ENCODE measurements at places on chromosomes 16 and 17.
A peak's percentile ranks its signal among the peaks of the same experiment; 100 is the strongest.

DNA sequence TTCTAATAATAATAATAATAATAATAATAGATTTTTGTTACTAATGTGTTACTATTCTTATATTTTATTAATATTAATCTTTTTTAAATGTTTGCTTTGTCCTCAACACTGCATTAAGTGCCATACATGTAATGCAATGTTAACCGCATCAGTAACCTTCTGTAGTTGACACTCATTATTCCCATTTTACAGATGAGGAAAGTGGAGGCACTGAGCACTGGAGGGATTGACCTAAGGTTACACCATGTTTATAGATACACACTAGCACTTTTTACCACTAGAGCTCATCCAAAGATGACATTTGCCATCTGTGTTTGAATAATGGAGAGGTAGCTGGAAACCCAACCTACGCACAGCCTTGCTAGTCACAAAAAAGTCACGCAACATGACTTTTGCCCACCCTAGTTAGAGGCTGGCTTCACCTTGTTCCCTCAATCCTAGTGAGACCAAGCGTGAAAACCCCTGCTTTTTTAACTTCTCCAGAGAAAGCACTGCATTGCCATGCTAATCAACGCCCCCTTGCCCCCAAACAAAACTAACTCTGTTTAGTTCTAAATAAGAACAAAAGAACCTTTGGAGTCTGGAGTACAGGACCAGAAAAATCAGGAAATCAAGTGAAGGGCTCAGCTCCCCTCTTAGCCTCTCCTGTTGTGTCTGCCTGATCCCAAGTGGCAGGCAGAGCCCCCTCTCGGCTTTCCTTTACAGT, 2.3 kb downstream of the ARSG start:
- DNase-seq, result no peak

- no peak for DNase-seq
Observed at GRCh38 chr16:16884451-16884850, 505.5 kb downstream of the NPIPA7 start.

GRCh38 chr17:78407387-78408000, 29.0 kb downstream of the PGS1 start:
- DNase-seq, result no peak

- no peak for DNase-seq
Observed at GRCh38 chr16:50606431-50607050, 58.3 kb downstream of the NKD1 start.

GRCh38 chr17:4806777-4807604, at the start of gene PLD2:
TSS of gene PLD2 (plus strand) at chr17:4807152. CDS start at chr17:4807773, 621 bp downstream.
- peak; percentile 74 for DNase-seq

GRCh38 chr16:57025941-57026777, 36.8 kb downstream of the NLRC5 start:
- DNase-seq, result no peak

GRCh38 chr16:55082591-55082976, 151.9 kb downstream of the IRX5 start:
- no peak for DNase-seq

- no peak for DNase-seq
Observed at GRCh38 chr16:3214904-3215600, 19.9 kb downstream of the ZNF200 start.

GRCh38 chr17:41009301-41009760, 403 bp upstream of the KRTAP3-1 start:
- DNase-seq, result no peak

DNA sequence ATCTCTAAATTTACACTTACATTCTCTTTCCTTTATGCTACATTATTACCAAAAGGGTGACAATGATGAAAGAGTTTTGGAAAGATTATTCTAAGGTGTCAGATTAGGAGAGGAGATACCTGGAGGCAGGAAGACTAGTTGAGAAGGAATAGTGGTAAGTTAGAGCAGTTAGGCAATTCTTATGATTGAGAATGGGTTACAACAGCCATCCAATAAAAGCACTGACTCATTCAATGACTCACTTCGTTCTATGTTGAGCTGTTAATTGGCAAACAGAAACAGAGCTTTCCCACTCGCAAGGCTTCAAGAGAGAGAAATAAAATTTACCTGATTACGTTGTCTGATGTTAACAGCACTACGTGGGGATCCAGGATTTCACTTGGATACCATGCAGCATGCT, 5.8 kb downstream of the NUP88 start:
- no peak for DNase-seq

DNA sequence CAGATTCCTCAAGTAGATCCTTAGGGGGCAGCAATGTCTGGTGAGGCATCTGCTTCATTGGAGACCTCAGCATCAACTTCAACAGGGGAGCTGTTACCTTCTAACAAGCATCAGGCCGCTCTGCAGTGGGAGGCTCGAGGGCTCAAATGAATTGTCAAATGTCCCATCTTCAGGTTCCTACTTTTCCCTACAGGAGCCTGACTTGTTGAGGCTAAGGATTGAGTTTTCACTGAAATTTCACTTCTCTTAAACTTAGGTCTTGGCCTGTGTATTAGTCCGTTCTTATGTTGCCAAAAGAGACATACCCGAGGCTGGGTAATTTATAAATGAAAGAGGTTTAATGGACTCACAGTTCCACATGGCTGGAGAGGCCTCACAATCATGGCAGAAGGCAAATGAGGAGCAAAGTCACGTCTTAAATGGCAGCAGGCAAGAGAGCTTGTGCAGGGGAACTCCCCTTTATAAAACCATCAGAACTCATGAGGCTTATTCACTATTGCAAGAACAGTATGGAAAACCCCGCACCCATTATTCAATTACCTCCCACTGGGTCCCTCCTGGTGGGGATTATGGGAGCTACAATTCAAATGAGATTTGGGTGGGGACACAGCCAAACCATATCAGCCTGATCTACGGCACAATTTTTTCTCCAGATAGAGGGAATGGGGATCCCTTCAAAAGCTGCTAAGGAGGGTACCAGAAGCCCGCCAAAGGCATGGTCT, 5.1 kb upstream of the CD300LD start:
- no peak for DNase-seq

GRCh38 chr16:53892155-53892554, 188.2 kb downstream of the FTO start:
- DNase-seq, result no peak

- no peak for DNase-seq
Observed at GRCh38 chr16:70553645-70554044, 30.0 kb downstream of the SF3B3 start.

DNA sequence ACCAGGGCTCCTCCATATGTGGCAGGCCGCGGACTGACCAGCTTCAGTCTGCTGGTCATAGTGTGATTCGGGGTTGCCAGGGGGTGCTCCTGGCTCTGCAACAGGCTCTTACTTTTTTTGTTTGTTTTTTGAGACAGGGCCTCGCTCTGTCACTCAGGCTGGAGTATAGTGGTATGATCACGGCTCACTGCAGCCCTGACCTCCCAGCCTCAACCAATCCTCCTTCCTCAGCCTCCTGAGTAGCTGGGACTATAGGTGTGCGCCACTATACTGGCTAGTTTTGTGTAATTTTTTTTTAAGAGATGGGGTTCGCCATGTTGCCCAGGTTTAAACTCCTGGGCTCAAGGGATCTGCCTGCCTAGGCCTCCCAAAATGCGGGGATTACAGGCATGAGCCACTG, 11.8 kb upstream of the KCNH6 start:
- DNase-seq, result no peak

- no peak for DNase-seq
Observed at GRCh38 chr16:77896415-77897128, 108.2 kb downstream of the VAT1L start.

DNA sequence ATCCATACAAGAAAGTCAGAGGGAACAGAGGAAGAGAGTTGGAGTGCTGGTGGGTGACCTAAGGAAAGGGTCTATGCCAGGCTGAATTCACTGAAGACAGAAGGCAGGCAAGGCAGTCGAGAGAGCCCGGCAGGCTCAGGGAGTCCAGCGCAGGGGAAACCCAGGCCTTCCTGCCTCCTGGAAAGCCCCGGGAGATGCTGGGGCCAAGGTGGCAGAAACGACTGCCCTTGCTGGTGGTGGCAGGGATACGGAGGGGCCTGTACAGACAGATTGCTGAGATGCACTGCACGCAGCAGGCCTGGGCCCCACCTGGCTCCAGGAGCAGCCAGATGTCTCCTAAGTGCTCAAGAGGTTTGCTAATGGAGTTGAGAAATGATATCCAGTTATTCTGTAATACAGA, 59.8 kb downstream of the GTF3C1 start:
- DNase-seq, result no peak

DNA sequence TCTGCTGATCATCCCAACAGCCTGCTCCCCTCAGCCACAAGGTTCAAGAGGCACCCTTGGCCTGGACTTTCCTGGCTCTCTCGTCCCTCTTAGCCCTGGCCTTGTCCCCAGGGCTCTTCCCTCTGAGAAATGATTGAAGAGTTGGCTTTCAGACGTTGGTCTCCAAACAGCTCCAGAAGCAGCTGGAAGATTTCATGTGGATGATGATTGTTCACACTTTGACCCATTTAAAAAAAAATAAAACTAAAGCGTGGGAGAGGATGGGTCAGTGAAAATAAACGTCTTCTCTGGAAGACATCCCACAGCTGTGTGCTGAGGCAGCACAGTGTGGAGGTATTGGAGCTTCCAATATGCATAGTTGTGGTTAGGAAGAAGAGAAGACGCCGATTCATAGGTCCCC, 54.7 kb upstream of the CDH11 start:
- DNase-seq, result no peak

- DNase-seq, result no peak
Observed at GRCh38 chr16:14180481-14180944, 109.4 kb downstream of the MRTFB start.

- no peak for DNase-seq
Observed at GRCh38 chr16:19112099-19112407, 1.7 kb upstream of the ITPRIPL2 start.

DNA sequence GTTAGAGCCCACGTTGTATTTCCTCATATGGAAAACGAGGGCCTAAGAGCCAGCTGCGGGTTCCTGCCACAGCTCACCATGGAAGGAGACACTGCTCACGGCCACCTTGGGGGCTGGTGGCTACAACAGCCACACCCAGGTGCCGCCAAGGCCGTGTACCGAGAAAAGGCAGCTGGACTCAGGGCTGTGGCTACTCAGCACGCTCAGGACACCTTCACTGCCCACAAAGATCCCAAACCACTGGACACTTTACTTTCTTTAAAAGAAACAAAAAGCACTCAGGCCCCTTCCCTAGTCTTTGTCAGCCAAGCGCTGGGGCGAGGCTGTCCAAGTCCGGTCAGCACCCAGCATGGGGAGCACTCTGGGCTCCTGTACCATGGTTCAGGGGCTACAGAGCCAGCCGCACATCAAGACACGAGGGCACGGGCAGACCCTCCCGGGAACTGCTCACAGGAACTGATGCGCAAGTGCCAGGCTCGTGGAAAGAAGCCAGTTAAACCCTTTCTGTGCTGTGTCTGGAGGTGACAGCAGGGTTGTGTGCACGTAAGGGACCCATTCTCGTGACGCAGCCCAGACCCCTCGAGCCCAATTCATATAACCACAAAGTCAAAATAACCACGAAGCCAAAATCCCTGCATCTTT, 18.5 kb downstream of the SLC16A3 start:
- no peak for DNase-seq

- no peak for DNase-seq
Observed at GRCh38 chr16:27728691-27729090, 178.7 kb downstream of the KATNIP start.

DNA sequence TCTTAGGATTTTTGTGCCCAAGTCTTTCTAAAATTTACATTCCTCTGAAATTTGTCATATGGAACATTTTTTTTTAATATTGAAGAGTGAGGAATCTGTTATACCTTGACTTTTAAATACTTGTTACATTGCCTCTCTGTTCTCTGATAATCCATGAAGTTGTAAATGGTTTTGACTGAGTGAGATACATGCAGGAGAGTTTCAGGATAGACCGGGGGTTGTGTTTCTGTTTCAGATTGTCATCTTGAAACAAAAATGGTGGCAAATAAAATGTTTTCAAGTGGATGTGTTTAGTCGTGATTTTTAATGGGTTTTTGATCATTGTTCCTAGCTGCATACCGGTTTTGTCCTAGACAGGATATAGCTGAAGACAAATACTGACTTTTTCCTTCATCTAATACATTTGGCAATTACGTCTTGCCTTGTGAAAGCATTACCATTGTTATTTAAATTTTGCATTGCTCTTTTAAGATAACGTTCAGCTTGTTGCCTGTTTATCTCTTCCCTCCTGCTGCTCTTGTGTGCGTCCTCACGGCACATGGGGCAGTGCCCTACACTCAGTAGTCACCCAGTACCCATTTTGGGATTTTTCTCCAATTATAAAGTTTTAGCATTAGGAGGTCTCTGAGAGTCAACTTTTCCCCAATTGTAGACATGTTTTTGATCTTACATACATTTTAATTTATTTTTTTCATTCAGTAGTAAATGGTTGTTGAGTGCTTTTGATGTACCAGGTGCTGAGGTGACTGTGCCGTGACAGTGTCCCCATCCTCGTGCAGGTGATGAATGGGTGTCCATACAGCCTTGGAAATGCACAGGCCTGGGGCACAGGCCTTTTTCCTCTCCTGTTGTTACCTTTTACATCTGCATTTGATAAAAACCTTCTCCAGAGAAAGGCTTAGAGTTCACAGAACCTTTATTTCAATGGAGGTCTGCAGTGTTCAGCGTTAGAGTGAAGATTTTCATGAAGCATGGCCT, 169.9 kb downstream of the MSI2 start:
- DNase-seq, result no peak

- DNase-seq, result no peak
Observed at GRCh38 chr16:30839523-30840227, 52.7 kb upstream of the ZNF629 start.

GRCh38 chr16:50501251-50501650, 46.9 kb upstream of the NKD1 start:
- no peak for DNase-seq

GRCh38 chr17:33667052-33667509, 374.0 kb upstream of the ASIC2 start:
- no peak for DNase-seq

DNA sequence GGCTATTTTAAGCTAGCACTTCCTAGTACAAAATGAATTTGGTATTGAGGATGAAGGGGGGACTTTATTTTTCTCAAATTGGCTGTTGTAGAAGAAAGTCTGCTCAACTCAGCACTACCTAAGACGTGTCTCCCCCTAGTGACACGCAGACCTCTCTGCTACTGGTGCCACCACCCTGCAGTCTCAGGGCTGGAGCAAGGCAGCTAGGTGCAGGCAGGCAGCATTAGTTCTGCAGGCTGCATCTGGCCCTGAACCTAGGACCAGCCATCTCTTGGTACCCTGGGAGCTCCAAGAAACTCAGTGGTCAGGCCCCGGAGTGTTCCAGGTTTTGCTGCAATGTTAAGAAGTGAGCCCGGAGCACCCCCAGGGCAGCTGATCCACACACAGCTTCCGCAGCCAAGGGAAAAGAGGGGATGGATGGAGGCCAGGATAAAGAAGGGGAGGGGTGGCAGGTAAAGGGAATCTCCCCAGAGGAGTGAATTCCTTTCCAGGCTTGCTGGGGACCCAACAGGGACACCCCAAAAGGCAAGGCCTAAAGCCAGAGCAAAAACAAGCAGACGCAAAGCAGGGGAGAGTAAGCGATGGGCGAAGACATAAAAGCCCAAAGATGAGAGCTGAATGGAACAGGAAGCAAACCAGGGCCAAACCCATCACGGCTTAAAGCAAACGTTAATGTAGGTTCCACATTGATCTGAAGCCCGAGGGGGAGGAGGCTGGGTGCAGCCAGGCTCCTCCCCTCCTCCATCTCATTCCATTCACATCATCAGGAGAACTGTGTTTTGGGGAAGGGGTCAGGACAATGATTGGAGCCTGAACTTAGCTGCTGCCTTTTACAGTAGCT, 200.5 kb downstream of the ZFHX3 start:
- no peak for DNase-seq
